ENCODE measurements at places on chromosomes 13 and 19.

- DNase-seq, result no peak
These were observed 67.7 kb downstream of the TBC1D4 start for GRCh38 chr13:75414036-75414827.

DNA sequence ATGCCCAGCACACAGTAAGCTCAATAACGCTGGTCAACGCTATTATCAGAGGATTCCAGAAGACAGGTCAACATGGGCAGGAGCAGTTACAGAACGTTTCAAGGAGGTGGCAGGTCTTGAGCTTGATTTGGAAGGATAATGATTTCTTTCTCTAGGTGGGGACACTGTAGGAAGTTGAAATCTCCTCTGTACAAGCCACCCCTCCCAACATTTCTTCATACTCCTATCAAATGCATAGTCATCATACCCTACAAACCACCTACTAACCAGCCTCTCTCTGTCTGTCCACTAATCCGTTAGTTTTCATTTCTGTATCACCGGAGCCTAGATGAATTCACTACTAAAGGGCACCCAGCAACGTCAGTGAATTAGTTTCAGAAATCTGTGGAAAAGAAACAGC lies 1.3 kb downstream of the ATP7B start:
- no peak for DNase-seq

DNA sequence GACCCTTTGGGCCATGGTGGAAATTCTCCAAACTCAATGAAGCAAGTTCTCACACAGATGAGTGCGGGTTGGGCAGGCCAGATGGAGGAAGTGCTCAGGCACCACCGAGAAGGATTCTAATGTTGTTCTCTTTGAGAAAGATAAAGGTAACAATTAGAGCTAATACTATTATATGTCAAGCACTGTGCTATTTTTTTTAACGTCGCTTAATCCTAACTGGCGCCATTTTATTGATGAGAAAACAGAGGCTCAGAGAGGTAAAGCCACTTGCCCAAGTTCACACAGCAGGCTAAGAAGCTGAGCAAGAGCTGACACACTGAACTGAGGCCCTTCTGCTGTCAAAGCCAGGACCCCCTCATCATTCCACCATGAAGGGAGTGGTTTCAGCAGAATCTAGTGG lies 1.0 kb downstream of the FBL start:
- no peak for DNase-seq

- DNase-seq, result peak; percentile 92
These were observed 25.6 kb upstream of the CXCL17 start for GRCh38 chr19:42468273-42468796.

- DNase-seq, result no peak
These were observed 91.7 kb downstream of the SLC10A2 start for GRCh38 chr13:102974317-102975087.

- DNase-seq, result no peak
These were observed 16.3 kb downstream of the ZNF91 start for GRCh38 chr19:23378948-23379347.

GRCh38 chr13:101397742-101398141 lies 18.6 kb downstream of the NALCN start:
- DNase-seq, result peak; percentile 75

GRCh38 chr19:12766051-12766521 lies 9.3 kb downstream of the HOOK2 start:
- peak; percentile 75 for DNase-seq

- no peak for DNase-seq
These were observed 16.1 kb upstream of the BCL3 start for GRCh38 chr19:44732235-44733014.

DNA sequence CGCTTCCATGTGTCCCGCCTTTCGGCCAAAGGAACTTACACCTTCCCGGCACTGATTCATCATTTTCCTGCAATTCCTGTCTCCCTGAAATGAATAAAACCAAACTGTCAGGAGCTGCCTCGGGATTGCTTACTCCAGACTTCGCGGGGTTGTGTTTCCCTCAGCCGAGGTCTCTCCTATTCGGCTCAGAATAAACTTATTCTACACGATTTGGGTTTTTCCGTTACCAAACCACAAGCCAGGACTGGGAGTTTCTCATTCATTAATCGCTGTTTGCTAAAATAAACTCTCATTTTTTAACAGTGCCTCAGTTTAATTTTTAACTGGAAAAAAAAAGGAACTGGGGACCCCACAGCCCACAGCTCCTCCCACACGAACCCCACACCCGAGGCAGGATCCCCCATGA lies 667 bp downstream of the ZNF878 start:
- peak; percentile 9 for DNase-seq

DNA sequence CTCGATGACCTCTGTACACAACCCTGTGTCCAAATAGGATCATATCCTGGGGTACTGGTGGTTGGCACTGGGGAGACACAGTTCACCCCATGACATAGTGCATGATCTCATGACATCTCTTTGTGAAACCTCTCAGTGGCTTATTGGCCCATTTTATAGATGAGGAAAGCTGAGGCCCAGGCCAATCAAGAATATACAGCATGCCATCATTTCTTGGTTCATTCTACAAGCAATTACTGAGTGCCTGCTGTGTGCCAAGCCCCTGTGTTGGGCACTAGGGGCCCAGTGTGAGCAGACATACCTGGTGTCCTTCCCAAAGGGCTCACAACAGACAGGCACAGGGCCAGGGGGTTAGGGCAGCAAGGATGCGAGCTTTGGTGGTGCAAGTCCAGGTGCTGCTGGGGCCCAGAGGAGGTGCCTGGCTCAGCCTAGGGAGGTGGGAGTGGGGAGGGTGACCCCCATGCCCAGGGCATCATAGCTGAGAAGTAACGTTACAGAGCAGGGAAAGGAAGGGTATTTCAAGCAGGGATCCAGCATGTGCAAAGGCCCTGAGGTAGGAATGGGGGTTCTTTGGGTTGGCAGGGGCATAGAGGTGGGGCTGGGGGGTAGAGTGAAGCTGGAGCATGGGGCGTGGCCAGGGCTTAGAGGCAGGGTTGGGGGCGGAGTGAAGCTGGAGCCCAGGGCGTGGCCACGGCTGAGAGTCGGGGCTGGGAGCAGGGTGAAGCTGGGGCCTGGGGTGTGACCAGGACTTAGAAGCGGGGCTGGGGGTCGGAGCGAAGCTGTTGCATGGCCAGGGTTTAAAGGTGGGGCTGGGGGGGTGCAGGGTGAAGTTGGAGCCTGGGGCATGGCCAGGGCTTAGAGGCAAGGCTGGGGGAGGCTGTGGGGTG lies 20.7 kb downstream of the COLGALT1 start:
- no peak for DNase-seq

- DNase-seq, result no peak
These were observed 47.8 kb downstream of the COL4A2 start for GRCh38 chr13:110354715-110355473.

- DNase-seq, result no peak
These were observed 21.2 kb upstream of the CEACAM6 start for GRCh38 chr19:41734156-41734555.

DNA sequence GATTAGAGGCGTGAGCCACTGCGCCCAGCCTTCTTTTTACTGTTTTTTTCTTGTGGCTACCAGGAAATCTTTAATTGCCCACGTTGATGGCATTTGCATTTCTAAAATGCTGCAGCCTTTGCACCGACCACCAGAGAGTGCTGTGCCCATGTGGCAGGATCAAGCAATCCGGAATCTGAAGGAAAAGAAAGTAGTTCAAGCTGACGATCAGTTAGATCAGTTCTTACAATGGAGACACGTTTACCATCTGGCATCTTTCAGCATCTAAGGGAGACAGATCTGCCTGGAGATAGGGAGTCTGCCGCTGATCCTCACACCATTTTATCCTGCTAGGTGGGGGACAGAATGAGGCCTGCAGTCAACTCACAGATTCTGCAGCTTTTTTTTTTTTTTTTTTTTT lies 19.9 kb downstream of the TINCR start:
- DNase-seq, result peak; percentile 39

DNA sequence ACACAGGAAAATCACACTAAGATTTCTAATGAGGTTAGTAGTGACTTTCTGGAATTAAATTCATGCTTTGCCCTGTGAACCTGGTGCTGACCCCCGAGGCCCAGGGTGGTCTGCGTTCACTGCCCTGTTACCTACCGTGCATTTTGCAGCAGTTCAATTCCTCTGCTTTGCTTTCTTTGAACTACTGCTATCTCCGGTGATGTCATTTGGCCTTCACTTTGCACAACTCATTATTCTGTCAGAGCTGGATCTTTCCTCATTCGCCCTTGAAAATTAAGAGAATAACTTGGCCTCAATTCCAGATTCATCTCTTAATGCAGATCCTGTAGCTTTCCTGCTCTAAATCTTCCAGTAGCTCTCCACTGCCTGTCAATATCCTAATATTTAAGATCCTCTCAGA lies 8.8 kb upstream of the LRRC63 start:
- peak; percentile 3 for DNase-seq

DNA sequence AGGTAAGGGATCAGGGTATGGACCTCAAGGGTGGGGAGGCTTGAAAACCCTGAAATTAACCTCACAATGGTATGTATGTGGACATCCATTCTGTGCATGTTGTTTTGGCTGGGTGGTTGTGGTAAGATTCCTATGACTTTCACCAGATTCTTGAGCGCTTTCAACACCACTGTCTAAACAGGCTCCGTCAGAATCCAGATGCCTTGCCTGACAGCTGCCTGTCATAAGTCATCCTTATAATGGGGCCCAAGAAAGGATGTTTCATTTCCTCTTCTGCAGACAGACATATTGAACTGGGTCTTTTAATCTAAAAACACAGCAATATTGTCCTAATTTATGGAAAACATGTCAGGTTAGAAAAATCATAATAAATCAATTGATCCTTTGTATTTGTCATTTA lies 41.3 kb downstream of the ALOX5AP start:
- DNase-seq, result no peak

- DNase-seq, result no peak
These were observed 791 bp downstream of the PRKD2 start for GRCh38 chr19:46715975-46716671.

DNA sequence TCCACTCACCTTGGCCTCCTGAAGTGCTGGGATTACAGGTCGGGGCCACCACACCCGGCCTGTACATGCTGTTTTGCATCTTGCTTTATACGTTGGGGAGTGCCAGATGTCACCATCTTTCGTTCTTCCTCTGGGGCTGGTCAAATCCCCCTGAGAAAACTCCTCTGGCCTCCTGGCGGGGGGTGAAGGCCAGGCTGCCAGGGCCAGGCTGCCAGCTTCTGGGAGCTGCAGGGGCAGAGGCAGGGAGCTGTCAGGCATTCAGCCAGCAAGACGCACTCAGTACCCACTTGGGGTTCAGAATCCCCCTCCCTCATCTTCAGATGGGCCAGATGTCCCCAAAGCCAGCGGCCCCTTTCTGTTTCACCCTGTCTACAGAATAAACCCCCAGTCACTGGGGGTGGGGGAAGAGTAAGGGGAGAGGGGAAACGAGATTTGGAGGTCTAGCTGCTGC lies 16.1 kb downstream of the ZSWIM9 start:
- no peak for DNase-seq

DNA sequence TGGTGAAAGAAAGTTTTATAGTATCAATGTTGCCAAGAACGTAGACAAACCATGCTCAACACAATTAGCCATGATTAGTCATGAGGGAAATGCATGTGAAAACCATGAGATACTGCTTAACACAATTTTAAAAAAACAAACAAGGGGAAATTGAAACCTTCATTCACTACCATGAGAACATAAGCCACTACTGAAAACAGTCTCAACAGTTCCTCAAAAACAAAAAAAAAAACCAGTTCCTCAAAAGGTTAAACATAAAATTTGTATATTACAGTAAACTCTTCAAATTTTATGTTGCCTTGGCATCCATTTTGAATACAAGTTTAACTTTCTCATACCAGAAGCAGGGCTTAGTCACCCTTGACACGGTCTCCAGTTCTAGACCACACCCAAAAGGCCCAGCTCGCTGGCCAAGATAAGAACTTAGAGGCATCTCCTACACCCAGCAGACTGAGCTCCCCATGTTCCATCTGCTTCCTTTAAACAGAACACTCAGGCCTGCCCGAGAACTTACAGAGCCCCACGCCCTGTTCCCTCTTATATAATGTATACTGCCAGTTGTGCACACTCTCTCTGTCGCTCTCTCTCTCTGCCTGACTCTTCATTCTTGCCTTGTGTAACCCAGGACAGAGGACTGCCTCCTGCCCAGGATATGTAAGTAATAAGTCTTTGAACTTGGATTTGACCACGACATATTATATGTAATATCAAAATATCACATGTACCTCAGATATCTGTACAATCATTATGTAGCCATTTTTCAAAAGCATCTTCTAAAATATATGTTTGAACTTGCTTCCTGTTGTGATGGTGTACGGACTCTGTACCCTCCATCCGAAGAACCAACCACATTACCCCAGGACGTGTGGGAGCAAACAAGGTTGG lies 67.4 kb downstream of the STK24 start:
- peak; percentile 96 for DNase-seq

- peak; percentile 93 for DNase-seq
These were observed 48.1 kb downstream of the TNFRSF19 start for GRCh38 chr13:23618341-23618740.

DNA sequence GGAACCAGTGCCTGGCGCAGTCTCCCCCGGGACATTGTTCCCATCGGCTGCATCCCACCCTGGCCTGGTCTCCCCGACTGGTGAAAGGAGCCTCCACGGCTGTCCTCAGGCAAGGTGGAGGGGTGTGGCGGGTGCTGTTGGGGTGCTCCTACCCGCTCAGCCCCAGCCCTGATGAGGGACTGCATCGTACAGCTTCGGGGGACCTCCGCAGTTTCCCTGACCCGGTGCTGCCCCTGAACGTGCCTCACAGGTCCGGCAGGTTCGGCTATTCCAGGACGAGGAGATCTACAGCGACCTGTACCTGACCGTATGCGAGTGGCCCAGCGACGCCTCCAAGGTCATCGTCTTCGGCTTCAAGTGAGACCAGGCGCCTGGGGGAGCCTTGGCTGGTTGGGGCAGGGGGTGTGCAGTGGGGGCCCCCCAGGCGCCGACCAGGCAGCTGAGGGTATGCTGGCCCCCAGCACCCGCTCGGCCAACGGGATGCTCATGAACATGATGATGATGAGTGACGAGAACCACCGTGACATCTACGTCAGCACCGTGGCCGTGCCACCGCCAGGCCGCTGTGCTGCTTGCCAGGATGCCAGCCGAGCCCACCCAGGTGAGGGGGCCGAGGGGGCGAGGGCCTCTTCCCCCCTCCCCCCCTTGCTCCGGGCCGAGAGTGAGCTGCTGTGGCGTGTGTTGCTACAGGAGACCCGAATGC lies 3.5 kb downstream of the DCAF15 start:
- no peak for DNase-seq

- peak; percentile 6 for DNase-seq
These were observed 90.9 kb upstream of the TRPC4 start for GRCh38 chr13:37960427-37960826.

Data from cardiac fibroblast (primary cell).